ENCODE measurements at places on chromosomes 6 and 20.

DNA sequence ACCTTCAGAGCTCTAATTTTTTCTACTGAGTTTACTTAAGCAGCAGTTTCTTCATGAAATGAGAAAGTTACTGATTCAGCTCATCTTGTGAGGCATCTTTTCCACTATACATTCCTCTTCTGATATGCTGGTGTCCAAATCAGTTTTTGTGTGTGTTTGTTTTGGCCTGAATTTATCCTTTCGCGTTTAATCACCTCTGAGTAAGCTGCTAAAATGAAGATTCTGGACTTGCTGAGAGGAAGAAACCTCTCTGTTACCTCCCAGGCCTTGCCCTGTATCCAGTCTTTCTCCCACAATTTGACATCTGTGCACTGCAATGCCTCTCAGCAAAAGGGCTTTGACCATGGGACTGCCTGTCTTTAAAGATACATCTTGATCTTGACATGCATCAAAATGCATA, 536.2 kb upstream of the NRSN1 start:
- no peak for DNase-seq

DNA sequence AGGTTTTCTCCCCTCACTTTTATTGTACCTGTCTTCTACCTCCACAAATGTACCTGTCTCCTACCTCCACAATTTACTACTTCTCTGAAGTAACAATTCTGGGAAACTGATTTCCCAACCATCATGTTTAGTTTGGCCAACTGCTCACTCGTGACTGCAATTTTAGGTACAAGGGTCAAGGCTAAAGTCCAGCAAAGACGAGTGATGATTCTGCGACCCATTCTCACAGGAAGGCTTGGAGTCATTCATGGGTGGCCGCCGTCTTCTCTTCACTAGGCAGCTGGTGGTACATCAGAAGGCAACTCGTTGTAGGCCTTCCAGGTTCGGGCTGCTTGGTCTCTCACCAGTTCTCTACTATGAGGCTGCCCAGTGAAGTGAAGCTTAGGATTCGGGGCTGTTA, 483.8 kb upstream of the JARID2 start:
- no peak for DNase-seq

DNA sequence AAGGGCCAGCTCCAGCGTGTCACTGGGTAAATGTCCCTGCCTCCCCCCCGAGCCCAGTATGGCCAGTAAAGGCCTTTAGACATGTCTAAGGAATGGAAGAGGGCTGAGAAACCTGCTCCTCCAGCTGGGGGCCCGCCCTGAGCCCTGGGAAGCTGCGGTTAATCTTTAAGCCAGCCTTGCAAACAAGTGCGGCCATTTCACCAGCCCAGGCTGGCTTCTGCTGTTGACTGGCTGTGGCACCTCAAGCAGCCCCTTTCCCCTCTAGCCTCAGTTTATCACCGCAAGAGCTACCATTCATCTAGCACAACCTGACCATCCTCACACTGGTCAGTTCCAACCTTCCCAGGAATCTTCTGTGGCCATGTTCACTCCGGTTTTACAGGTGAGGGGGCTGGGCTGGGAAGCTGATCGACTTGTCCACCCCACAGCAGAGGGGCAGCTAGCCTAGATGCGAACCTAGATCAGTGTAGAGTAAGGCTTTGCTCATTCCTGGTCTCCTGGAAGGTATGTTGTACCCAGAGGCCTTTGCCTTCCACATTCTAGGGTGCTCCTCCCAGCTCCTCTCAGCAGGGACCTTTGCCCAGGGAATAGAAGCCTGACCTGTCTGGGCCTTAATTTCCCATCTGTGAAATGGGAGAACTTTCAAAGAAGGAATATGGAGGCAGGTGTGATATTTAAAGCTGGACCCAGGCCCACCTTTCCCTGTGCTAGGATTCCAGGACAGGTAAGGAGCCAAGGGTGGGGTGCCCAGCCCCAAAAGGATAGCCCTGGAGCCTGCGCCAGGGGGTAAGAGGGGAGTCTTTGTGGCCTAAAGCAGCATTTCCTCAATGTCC, 1.2 kb upstream of the SRC start:
- no peak for DNase-seq

GRCh38 chr6:84522135-84522549, 242.3 kb downstream of the TBX18 start:
- DNase-seq, result no peak

GRCh38 chr6:1820165-1820564, 210.4 kb downstream of the FOXC1 start:
- no peak for DNase-seq

DNA sequence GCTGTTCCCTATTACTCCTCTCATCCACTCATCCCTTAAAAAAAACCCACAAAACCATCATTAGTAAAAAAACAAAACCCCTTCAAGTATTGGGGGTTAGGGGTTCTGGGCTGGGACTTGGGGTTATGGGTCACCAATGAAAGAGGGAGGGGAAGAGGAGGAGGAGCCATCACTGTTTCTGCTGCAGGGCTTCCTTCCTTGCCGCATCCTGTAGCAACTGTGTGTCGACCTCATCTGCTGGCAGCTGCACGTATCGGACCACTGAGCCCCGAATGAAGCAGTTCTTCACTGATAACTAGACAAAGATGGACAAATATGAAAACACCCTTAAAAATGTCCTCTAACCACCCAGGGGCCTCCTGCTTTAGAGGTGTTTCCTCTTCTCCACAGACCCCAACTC, 2.0 kb upstream of the VARS1 start:
- no peak for DNase-seq

DNA sequence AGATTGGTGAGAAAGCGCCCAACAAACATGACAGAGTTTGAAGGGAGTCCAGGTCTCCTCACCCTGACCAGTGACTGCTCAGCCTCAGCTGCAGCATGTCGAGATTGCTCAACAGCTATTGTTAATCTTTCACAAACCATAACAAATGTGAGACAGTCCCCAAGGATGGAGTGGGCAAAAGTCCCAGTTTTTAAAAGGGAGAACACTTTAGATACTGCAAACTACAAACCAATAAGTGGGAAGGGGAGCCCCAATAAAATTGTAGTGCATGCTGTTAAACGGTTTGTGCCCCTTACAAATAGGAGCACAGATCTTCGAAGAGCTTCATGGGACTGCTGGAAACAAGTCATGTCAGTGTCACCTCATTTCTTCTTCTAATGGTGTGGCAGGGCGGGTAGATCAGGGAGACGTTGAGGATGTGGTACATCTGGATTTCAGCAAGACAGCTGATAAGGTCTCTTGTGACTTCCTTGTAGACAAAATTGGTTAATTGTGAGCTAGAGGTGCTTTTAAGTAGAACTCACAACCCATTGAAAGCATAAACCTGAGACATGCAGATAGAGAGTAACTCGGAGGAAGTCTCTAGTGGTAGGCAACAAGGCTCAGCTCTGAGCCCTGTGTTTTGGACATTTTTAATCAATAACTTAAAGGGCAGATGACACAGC, 134.0 kb upstream of the ARMC2 start:
- DNase-seq, result no peak

- DNase-seq, result no peak
Measured at GRCh38 chr6:5231289-5231688, 29.5 kb downstream of the LYRM4 start.

GRCh38 chr20:34577061-34577460, 18.5 kb downstream of the MAP1LC3A start:
- no peak for DNase-seq

GRCh38 chr6:5936140-5936539, 70.6 kb downstream of the NRN1 start:
- DNase-seq, result no peak

DNA sequence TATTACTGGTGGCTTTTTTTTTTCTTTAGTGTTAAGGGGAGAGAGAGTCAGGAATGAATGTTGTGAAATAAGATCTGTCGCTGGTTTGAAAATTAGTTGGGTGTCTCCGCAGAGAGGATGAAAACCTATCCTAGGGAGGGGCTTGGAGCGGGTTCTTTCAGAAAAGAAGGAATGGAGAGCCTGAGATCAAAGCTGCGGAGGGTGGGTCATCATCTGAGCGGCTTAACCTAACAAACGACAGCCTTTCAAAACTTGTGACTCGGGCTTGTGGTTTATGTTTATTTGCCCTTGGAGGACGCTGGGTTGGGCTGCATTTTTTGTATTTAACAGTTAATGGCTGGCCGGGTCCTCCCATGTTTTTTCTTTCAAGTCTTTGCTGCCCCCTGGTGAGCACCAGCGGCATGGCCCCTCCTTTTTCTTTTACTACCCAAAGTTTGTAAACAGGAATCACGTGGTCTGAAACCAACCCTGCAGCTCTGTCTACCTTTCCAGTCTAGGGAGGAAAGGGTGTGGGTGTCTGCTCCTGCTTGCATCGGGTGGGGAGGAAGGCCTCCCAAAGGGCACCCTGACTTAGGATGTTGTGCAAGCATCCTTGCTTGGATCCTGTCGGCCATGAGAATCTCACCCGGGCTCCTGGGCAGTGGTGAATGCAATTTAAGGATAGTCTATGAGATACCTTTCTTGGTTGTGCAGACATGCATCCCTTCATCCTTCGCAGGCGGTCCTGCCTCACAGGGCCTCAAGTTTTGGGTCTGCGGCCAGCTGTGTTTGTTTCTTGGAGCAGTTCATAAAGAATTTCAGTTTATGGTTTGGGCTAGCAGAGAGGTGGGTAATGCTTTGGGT, 2.2 kb downstream of the PIM1 start:
- DNase-seq, result peak; percentile 89

DNA sequence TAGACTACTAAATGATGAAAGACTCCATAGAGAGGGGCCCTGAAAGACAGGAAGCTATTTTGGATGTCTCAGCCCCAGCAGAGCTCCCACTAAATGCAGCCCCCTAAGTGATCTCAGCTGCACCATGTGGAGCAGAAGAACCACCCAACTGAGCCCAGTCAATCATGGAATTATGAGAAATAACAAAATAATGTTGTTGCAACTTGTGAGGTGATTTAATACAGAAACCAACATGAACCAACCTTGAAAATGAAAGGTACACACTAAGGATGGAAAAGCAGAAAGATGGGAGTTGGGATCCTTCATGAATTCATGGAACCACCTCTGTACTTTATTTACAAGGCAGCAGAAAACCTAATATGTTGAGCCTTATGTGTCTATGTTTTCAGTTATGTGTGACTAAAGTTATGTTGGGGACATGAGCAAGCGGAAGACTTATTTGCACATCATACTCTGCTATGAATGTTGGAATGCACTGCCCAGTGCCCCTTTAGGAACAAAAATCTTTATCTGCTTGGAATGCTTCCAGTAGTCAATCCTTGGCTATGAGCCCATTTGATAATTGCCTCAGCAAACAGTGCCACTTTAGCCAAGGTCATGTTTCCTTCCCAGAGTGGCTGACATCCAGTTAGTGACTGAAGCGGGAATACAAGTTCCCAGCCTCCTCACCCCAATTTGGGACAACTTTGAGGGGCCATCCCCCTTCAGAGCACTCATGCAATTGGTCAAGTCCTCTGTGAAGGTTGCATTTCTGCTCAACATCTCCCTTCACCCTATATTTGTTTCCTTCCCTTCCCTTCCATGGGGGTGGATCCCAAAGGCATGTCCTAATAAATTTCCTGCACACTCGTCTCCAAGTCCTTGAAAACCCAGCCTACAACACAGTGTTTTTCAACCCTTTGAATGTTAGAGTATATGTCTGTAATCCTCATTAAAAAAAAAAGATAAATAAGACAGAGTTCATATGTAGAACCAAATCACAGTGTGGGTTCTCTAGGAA, 18.4 kb downstream of the TP53RK start:
- DNase-seq, result no peak

DNA sequence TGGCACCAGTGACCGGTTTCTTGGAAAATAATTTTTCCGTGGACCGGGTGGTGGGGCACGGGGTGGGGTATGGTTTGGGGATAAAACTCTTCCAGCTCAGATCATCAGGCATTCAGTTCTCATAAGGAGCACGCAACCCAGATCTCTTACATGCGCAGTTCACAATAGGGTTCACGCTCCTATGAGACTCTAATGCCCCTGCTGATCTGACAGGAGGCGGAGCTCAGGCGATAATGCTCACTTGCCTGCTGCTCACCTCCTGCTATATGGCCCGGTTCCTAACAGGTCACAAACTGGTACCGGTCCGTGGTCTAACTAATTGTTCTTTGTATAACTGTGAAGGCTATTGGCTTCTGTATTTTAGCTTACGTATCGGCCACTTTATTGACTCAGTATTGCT, 51.7 kb downstream of the VSTM2L start:
- DNase-seq, result no peak

DNA sequence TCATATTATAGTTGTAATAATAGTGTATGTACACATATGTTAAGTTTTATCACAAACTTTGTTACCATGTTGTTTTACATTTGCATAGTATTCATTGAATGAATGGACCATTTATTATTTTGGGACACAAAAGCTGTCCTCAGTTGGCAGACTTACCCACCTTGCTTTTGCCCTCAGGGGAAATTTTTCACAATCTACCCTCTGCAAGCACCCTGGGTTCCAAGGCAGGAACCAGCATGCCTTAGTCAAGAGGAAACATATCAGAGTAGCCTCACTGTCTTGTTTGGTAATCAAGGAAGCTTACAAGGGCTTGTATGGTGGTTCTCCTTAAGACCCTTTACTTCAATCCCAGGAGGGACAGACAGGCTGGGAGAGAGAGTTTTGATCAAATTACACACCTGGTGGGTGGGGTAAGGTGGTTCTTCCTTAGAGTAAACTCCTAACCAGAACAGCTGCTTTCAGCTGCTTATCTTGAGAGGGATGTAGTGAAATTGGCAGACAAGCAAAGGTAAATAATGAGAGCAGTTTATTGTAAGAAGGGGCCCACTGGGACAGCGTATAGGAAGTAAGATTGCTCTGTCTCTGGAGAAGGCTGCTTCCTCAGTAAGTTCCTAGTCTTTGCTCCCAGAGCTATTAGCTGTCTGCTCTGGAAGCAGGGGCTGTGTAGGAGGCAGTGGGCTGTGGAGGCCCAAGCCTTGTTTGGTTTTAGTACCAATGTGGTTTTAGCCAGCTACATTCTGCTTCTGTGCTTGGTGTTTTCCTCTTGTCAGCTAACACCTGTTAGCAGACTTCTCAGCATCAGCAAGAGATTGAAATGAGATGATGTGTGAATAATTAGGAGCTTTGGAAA, 31.1 kb downstream of the BRPF3 start:
- no peak for DNase-seq

DNA sequence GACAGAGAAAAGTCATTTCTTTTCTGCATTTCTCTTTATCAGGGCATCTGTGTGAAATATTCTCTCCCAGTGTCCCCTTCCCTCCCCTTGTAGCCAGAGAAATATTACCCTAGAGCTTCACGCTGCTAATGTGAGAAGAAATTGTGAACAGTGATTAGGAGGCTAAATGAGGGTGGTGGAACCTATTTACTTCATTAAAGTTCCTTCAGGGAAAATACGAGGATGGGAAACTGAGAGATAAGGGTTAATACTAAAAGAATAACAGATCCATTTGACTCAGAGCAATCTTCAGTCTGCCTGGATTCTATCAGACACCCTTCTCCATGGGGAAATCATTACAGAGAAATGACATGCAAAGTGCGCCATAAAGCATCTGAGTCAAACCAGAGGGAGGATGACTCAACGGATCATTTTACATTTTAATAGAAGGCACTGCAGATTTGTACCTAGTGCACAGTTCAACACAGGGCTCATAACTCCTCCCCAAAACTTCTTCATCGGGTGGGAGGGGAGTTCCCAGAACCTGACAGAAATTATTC, 131.3 kb downstream of the GJA10 start:
- peak; percentile 73 for DNase-seq

GRCh38 chr6:52839124-52840055, 1.2 kb downstream of the GSTA5 start:
- DNase-seq, result peak; percentile 49

Measured in activated T-cell treated with anti-CD3 and anti-CD28 coated beads, Interleukin-2, amount 50 U/mL, for 72 hours (primary cell).